Esophagus squamous epithelium (tissue), 5 donors: ENCODE measurements at places on chromosomes 7 and 10.
A peak's percentile ranks its signal among the peaks of the same experiment; 100 is the strongest.

DNA sequence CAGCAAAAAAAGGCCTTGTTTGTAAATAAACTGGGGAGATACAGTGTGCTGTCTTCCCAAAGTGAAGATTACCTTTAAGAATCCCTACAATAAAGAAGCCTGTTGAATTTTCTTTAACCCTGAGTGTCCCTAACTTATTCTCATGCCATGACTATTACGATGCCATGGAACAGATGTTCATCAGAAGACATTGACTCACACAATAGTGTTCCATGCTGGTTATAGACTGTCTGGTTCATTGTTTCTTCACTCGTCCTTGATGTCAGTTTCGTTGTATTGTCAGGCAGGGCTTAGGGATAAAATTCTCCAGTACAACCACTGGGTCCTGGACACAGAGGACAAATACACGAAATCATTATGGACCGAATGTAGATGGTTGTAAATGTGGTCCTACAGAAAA is 36.2 kb upstream of the BMPER start:
- H3K27ac ChIP-seq: no peak overlapping the region
- no peaks in the 10 kb centered on the region for H3K36me3 ChIP-seq
- no peak overlapping the region for H3K4me3 ChIP-seq
- H3K27me3 ChIP-seq: no peaks in the 10 kb centered on the region

GRCh38 chr10:17233286-17233991 is 5.4 kb downstream of the VIM start:
- H3K4me3 ChIP-seq: no peak overlapping the region
- no peak for DNase-seq
- peaks cover 7% of the 10 kb centered on the region for H3K36me3 ChIP-seq
- peaks cover 28% of the 10 kb centered on the region for H3K4me1 ChIP-seq
- no peaks in the 10 kb centered on the region for H3K27me3 ChIP-seq

DNA sequence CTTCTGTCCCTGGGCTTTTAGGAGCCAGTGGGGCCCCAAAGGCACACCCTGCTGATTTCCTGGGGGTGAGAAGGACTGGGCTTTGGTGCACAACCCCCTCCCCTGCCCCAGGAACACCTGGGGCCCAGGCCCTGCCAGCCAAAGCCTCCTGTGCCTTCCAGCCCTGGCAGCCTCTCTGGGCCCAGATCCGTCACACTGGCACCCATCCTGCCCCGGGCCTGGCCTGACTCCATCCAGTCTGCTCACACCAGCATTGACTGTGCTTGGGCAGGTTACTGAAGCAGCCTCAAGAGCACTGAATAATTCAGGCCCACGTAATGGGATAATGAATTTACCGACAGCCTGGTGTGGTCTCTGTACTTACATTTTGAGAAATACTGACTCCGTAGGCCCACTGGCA is 12.0 kb upstream of the COMTD1 start:
- H3K36me3 ChIP-seq: no peaks in the 10 kb centered on the region
- H3K4me1 ChIP-seq: peaks cover 69% of the 10 kb centered on the region
- no peak overlapping the region for H3K4me3 ChIP-seq
- no peak for DNase-seq
- H3K27me3 ChIP-seq: no peaks in the 10 kb centered on the region

DNA sequence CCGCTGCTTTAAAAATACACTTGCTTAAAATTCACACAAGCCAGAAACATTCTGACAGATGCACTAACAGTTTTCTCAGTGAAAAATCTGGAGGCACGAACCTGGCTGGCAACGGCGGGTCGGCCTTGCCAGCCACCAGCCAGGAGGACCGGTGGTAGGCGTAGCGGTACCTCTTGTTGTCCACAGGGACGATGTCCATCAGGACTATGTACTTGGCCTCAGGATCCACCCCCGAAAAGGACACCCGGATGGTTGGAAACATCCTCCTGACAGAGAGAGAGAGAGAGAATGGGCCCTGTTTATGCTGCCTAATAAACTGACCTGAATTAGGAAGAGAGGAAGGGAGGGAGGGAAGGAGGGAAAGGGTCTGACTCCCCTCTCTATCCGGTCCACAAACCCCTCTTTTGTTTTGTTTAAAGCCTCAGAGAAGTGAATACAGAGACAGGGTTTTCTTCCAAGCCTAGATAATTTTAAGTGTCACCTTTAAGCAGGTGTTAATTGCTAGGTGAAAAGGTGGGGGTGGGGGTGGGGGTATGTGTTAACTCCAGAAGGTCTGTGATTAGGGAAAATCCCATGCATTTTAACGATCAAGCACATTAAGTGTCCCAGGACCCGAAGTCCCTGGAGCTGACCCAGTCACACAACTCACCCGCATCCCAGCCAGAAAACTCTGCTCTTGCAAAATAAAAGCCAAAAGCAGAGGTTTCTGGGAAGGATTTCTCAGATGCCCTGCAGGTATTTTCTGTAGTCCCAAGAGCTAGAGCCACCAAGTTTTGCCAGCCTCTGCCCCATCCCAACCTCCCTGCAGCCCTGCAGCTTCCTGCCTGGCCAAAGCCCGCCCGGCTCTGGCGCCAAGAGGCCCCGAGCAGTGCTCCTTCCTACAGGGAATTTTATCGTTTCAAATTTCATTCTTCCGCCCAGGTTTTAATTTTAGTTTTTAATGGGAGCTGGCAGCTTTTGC is 5.0 kb downstream of the TBX20 start:
- H3K4me1 ChIP-seq: peaks cover 8% of the 10 kb centered on the region
- H3K36me3 ChIP-seq: no peaks in the 10 kb centered on the region
- H3K4me3 ChIP-seq: no peak overlapping the region
- no peak overlapping the region for H3K27ac ChIP-seq
- DNase-seq: no peak

DNA sequence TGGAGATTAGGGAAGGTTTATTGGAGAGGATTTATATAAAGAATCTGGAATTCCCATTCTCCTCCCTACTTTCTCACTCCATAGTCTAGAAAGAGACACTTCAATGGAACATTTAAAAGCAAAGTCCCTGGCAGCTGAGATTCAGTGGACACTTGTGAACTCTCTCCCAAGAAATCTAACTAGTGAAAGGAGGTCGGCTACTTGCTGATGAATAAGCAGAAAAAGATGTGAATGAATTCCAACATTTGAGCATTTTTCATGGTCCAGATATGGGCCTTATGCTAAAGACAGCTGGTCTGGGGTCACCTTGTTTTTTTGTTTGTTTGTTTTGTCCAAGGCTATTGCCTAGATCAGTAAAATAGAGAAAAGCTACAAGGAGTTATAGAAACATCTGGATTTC is 141.1 kb upstream of the LRRTM3 start:
- H3K4me3 ChIP-seq: no peak overlapping the region
- H3K36me3 ChIP-seq: no peaks in the 10 kb centered on the region
- no peaks in the 10 kb centered on the region for H3K4me1 ChIP-seq
- no peak for DNase-seq

GRCh38 chr10:120098232-120098930 is 205.9 kb downstream of the SEC23IP start:
- no peak overlapping the region for H3K27ac ChIP-seq
- no peaks in the 10 kb centered on the region for H3K27me3 ChIP-seq
- H3K36me3 ChIP-seq: no peaks in the 10 kb centered on the region
- no peak for DNase-seq

GRCh38 chr10:117619707-117620405 is 77.3 kb downstream of the EMX2 start:
- no peaks in the 10 kb centered on the region for H3K27me3 ChIP-seq
- no peaks in the 10 kb centered on the region for H3K36me3 ChIP-seq
- no peak for DNase-seq
- no peak overlapping the region for H3K27ac ChIP-seq

DNA sequence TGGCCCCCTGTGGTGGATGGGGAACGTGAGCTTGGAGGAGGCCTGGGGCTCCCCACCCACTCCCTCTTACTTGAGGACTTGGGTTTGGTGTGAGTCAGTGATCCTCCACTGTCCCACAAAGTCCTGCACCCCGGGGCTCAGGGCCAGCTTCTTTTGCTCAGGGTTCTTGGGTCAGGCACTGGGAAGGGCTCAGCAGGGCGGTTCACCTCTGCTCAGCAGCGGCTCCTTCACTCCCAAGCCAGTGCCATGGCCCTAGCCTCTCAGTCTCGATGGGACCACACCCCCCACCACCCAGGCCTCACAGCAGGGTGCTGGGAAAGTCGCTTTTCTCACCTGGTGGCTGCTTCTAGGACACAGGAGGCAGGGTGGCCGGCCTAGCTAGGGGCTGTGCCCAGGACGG is 59.1 kb downstream of the ELFN1 start:
- H3K27ac ChIP-seq: no peak overlapping the region
- DNase-seq: no peak
- no peaks in the 10 kb centered on the region for H3K27me3 ChIP-seq
- no peaks in the 10 kb centered on the region for H3K36me3 ChIP-seq
- peaks cover 7% of the 10 kb centered on the region for H3K4me1 ChIP-seq

DNA sequence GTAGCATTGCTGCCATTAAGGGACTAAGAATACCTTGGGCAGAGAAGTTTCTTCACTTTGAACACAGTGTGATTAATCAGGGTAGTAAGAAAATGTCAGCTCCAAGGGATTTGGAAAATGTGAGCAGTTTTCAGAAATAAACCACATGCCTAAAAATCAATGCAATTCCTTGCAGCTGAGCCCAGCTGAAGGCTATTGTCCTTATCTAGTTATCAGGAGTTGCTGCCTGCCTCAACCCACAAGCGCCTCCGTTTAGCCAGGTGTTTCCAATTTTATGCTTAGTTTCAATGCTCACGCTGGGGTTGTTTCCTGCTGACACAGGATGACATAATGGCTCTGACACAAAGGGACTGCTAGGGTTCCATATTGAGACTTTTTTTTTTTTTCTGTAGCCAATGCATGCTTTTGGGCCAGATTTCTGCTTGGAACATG is 132.3 kb upstream of the ANK3 start:
- H3K36me3 ChIP-seq: no peaks in the 10 kb centered on the region
- no peaks in the 10 kb centered on the region for H3K4me1 ChIP-seq
- H3K4me3 ChIP-seq: no peak overlapping the region
- H3K27me3 ChIP-seq: no peaks in the 10 kb centered on the region
- DNase-seq: no peak

GRCh38 chr10:20879136-20879535 is 18.0 kb downstream of the NEBL start:
- DNase-seq: no peak
- H3K27me3 ChIP-seq: no peaks in the 10 kb centered on the region
- H3K4me1 ChIP-seq: no peaks in the 10 kb centered on the region
- H3K36me3 ChIP-seq: no peaks in the 10 kb centered on the region
- H3K27ac ChIP-seq: no peak overlapping the region
- H3K4me3 ChIP-seq: no peak overlapping the region

DNA sequence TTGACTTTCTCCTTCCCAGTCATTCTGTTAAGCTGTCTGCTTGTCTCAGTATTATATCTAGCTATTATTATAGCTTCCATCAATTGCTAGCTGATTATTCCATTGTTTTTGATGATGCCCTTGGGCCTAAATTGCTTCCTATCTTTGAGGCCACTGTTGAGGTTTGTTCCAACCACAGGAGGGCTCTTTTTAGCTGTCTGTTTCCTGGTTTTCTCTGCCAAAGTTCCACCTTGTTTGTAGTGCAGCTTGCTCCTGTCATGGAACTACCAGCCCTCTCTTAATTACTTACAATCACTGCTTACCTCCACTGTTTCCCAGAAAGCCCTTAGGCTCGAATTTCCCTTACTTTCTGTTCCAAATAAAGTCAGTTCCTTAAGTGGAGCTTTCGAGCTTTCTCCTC is 118.7 kb upstream of the SEC61G start:
- no peak for DNase-seq
- no peaks in the 10 kb centered on the region for H3K27me3 ChIP-seq
- H3K27ac ChIP-seq: no peak overlapping the region
- H3K4me3 ChIP-seq: no peak overlapping the region
- no peaks in the 10 kb centered on the region for H3K36me3 ChIP-seq
- no peaks in the 10 kb centered on the region for H3K4me1 ChIP-seq

DNA sequence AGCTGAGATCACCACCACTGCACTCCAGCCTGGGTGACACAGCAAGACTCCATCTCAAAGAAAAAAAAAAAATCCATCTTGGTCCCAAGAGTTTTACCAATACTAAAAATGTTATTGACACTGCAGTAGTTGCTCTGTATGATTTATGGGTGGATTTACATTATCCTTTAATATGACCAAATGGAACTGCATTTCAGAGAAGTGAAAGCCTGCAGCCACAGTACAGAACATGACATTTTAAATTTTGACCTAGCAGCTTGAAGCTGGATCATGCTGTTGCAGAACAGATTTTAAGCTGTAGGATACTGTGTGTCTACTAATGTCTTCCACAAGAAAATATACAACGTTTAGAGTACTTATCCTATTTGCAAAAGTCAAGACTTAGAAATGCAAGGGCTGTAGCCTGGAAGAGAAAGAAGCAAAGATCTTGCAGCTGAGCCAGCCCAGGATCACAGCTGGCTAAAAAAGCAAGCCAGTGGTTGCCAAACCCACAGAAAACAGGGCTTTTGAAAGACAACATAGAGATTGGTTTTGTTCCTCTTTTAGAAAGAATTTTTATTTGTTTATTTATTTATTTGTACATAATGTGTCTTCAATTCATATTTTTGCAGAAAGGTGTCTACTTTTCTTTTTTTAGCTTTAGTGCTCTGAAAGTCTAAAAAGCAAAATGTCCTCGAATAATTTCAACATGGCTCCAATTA is 55.2 kb upstream of the WNT16 start:
- no peak for DNase-seq
- H3K36me3 ChIP-seq: peaks cover 4% of the 10 kb centered on the region
- no peaks in the 10 kb centered on the region for H3K27me3 ChIP-seq

GRCh38 chr7:38558761-38559345 is 72.3 kb downstream of the AMPH start:
- H3K36me3 ChIP-seq: no peaks in the 10 kb centered on the region
- no peak overlapping the region for H3K27ac ChIP-seq
- no peaks in the 10 kb centered on the region for H3K27me3 ChIP-seq

GRCh38 chr7:72127136-72127535 is 285.0 kb downstream of the CALN1 start:
- no peak overlapping the region for H3K4me3 ChIP-seq
- H3K27me3 ChIP-seq: no peaks in the 10 kb centered on the region
- DNase-seq: no peak
- H3K27ac ChIP-seq: no peak overlapping the region

DNA sequence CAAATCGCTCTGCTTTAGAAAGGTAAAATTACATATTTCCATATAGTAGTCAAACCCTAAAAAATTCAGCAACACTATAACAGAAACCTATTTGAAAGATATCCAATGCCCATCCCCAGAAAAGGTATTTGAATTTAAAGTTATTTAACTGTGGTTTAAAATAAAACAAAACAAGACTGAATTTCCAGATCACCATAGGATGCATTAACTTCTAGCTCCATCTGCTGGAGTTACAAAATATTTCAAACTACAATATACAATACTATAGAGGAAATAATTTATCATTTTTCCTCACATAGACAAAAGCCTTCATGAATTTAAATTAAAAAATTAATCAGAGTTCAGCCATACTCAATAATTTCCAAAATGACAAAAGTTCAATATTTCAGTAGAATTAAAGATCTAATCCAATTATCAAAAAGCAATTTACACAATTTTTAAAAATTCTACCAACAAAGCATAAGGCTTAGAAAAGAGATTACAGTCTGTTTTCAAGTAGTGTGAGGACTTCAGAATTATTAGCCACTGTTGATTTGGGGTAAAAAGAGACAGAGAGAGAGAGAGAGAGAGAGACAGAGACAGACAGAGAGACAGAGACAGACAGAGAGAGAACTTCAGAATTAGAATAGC is 75.9 kb downstream of the LMBR1 start:
- H3K4me1 ChIP-seq: no peaks in the 10 kb centered on the region
- H3K27me3 ChIP-seq: no peaks in the 10 kb centered on the region

GRCh38 chr7:28297801-28298459 is 114.4 kb upstream of the CREB5 start:
- no peaks in the 10 kb centered on the region for H3K4me1 ChIP-seq
- no peaks in the 10 kb centered on the region for H3K36me3 ChIP-seq
- no peak overlapping the region for H3K4me3 ChIP-seq
- DNase-seq: no peak
- H3K27me3 ChIP-seq: no peaks in the 10 kb centered on the region

- H3K4me1 ChIP-seq: peaks cover 18% of the 10 kb centered on the region
- H3K27ac ChIP-seq: peak overlapping the region; percentile 42
- no peaks in the 10 kb centered on the region for H3K36me3 ChIP-seq
- DNase-seq: no peak
- no peaks in the 10 kb centered on the region for H3K27me3 ChIP-seq
These were observed 22.9 kb upstream of the NANOS1 start for GRCh38 chr10:119006451-119007210.
